ENCODE measurements at places on chromosomes 13 and 19. TPM values are rescaled to one million over a fixed set of nuclear protein-coding genes. Genes with fewer than 3 reads are reported as not detected.

The GFY gene
- not detected for total RNA-seq

The LYPD5 gene
- 0.44 TPM for total RNA-seq

The SHISA7 gene
- 4.1 TPM for total RNA-seq

The TMPRSS9 gene
- total RNA-seq = not detected

The NLRP12 gene
- 0.66 TPM for total RNA-seq

DNA sequence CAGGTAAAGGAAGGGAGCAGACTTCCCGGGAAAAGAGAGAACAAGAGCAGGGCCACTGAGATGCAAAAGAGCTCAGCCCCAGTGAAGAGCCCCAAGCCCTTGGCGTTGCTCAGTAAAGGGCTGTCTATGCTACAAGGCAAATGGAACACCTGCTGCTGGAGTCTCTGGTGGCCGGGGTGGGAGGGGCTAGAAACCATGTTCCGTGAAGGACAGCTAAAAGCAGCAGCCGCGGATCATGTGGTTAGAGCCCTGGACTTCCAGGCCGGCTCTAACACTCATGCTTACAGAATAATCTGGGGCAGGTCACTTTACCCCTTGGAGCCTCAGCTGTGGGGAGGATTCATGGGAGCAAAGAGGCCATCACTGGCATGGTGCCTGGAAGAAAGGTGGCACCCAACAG is 17.8 kb downstream of the POU2F2 start:
- no peaks in the 10 kb centered on the region for H3K27me3 ChIP-seq
- H3K36me3 ChIP-seq = no peaks in the 10 kb centered on the region
- H3K4me1 ChIP-seq = no peaks in the 10 kb centered on the region
- no peak for DNase-seq

DNA sequence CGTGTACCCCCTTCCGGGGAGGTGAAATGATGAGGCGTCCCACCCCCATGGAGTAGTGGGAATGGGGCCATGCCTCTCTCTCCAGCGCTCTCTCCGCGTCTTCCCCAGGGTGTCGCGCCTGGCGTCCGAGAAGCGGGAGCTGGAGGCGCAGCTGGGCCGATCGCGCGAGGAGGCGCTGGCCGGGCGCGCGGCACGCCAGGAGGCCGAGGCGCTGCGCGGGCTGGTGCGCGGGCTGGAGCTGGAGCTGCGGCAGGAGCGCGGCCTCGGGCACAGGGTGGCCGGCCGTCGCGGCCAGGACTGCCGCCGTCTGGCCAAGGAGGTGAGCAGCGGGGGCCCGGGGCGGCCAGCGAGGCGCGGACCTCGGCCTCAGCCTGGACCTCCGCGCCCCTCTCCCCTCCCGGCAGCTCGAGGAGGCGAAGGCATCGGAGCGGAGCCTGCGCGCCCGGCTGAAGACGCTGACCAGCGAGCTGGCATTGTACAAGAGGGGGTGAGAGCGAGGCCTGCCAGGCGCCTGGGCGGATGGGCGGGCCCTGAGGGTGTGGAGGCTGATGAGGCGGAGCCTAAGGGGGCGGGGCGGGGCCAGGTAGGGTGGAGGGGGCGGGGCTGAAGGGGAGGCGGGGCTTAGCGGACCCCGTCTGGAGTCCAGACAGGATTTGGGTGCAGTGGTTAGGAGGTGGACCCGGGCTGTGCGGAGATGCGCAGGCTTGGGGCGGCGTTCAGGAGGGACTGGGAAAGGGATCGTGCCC is 7.7 kb downstream of the PGLYRP1 start:
- no peak overlapping the region for H3K4me3 ChIP-seq
- H3K4me1 ChIP-seq = peaks cover 24% of the 10 kb centered on the region
- H3K36me3 ChIP-seq = no peaks in the 10 kb centered on the region

DNA sequence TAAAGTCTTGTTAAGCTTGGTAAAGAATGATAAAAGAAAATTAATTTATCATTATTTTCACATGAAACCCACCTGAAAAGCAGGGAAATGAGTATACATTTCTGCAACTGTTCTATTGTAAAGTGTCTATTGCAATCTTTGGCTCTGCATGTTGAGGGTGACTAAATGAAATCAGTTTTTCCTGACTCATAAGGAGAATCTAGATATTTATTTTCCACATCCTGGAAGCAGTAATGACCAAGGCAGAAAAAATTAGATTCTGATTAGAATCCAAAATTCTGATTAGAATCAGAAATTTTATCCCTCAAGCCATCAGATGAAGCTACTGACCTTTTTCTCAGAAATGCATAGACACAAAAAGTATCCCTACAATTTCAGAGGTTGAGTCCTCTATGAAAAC is 178.4 kb downstream of the MYO16 start:
- no peaks in the 10 kb centered on the region for H3K27me3 ChIP-seq
- no peaks in the 10 kb centered on the region for H3K36me3 ChIP-seq
- H3K4me3 ChIP-seq = no peak overlapping the region
- no peak overlapping the region for H3K27ac ChIP-seq
- no peaks in the 10 kb centered on the region for H3K4me1 ChIP-seq
- no peak for DNase-seq

GRCh38 chr19:18483119-18483890 is 38.6 kb downstream of the ELL start:
- no peaks in the 10 kb centered on the region for H3K36me3 ChIP-seq
- H3K27me3 ChIP-seq = no peaks in the 10 kb centered on the region
- H3K27ac ChIP-seq = no peak overlapping the region
- H3K4me1 ChIP-seq = peaks cover 71% of the 10 kb centered on the region
- H3K4me3 ChIP-seq = no peak overlapping the region

- H3K4me3 ChIP-seq = no peak overlapping the region
- DNase-seq = no peak
- H3K27me3 ChIP-seq = no peaks in the 10 kb centered on the region
- peaks cover 17% of the 10 kb centered on the region for H3K4me1 ChIP-seq
- no peaks in the 10 kb centered on the region for H3K36me3 ChIP-seq
Measured at GRCh38 chr19:8243146-8243545, 34.0 kb downstream of the CERS4 start.

DNA sequence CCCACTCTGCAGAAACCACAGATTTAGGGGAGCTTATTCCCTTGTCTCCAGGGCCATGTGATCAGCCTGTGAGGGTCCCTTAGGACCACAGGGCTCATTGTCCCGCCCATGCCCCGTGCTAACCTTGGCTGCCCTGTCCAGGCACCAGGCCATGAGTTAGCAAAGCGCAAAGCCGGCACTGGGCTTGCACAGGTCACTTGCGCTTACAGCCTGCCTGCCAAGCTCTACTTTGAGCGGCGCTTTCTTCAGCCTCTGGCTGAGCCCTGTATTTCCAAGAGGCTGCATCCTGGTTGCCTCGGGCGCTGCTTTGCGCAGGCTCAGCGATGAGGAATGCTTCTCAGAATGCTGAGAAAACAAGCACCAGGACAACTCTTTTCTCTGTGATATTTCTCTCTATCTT is 188.0 kb downstream of the TDRD3 start:
- no peak overlapping the region for H3K4me3 ChIP-seq
- H3K4me1 ChIP-seq = no peaks in the 10 kb centered on the region
- H3K27ac ChIP-seq = no peak overlapping the region
- DNase-seq = peak; percentile 26
- no peaks in the 10 kb centered on the region for H3K36me3 ChIP-seq

- no peak overlapping the region for H3K27ac ChIP-seq
- DNase-seq = no peak
- H3K4me3 ChIP-seq = no peak overlapping the region
- peaks cover 100% of the 10 kb centered on the region for H3K4me1 ChIP-seq
Measured at GRCh38 chr19:15276620-15277215, 44.5 kb upstream of the EPHX3 start.

GRCh38 chr19:53183146-53183764 is 9.9 kb downstream of the ZNF665 start:
- H3K4me3 ChIP-seq = no peak overlapping the region
- H3K27ac ChIP-seq = peak overlapping the region; percentile 21
- DNase-seq = no peak

DNA sequence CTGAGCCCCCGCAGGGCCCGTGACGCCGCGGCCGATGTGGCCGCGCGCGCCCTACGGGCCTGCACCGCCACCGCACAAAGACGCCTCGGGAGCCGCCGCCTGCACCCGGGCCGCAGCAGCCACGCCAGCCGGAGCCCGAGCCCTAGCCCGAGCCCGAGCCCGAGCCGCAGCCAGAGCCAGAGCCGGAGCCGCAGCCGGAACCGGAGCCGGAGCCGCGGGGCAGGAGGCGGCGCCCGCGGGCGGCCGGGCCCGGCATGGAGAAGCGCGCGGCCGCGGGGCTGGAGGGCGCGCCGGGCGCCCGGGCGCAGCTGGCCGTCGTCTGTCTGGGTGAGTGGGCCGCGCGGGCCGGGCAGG is 379 bp downstream of the LRP3 start:
- H3K36me3 ChIP-seq = no peaks in the 10 kb centered on the region
- H3K27me3 ChIP-seq = no peaks in the 10 kb centered on the region
- no peak overlapping the region for H3K27ac ChIP-seq
- no peak overlapping the region for H3K4me3 ChIP-seq
- no peak for DNase-seq

- H3K4me1 ChIP-seq = no peaks in the 10 kb centered on the region
- no peak for DNase-seq
- H3K27me3 ChIP-seq = no peaks in the 10 kb centered on the region
- H3K27ac ChIP-seq = no peak overlapping the region
- no peaks in the 10 kb centered on the region for H3K36me3 ChIP-seq
Measured at GRCh38 chr19:43711751-43712355, 4.0 kb upstream of the IRGC start.

All from tibial nerve (tissue), 4 donors.